ENCODE measurements at places on chromosomes 2 and 18. TPM values are rescaled to one million over a fixed set of nuclear protein-coding genes. Genes with fewer than 3 reads are reported as not detected.

GRCh38 chr2:99854236-99854852 is 288.0 kb downstream of the AFF3 start:
- DNase-seq, result no peak

DNA sequence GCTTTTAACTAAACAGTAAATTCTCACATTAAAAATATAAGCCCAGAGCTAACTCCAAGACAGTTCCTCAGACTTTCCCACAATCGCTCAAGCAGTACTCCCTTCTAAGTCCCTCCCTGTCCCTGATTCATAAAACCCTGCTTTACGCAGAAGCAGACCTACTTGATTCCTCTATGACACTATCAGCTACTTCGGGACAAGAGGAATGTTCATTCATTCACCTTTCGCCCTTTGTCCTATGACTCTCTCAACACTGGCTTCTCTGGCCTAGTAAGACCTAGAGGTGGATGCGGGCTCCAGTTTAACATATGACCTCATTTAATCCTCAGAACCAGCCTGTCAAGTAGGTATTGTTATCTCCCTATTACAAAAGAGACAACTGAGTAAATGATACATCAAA is 10.2 kb downstream of the LPIN2 start:
- no peak for DNase-seq

- DNase-seq, result no peak
Measured at GRCh38 chr2:3770724-3771415, 67.5 kb downstream of the DCDC2C start.

DNA sequence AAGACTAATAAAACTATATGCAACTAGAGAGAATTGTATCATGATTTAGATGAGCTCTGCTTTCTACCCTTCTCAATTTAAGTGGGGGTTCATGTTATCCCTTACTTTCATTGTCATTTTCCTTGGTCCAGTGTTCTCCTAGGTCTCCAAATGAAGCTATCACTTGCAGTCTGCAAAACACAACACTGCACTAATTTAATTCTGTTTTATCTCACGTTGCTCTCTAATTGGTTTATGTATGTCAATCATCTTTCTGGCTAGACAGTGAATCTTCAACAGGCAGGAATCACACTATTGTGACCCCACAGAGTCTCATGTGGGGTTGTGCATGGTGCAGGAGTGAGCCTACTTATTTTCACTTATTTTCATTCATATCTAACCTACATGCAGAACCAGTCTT is 348.3 kb upstream of the SYT4 start:
- DNase-seq, result no peak

DNA sequence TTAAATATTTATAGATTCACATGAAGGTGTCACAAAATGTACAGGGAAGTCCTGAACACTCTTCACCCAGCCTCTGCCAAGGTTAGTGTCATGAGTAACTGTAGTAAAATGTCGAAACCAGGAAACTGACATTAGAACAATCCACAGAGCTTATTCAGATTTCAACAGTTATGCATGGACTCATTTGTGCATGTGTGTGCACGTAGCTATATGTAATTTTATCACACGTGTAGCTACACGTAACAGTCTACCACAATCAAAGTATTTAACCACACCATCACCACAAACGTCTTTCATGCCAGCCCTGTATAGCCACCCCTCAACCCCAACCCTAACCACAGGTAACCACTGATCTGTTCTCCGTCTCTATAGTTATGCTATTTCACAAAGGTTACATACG is 211.7 kb upstream of the REV1 start:
- DNase-seq, result no peak

DNA sequence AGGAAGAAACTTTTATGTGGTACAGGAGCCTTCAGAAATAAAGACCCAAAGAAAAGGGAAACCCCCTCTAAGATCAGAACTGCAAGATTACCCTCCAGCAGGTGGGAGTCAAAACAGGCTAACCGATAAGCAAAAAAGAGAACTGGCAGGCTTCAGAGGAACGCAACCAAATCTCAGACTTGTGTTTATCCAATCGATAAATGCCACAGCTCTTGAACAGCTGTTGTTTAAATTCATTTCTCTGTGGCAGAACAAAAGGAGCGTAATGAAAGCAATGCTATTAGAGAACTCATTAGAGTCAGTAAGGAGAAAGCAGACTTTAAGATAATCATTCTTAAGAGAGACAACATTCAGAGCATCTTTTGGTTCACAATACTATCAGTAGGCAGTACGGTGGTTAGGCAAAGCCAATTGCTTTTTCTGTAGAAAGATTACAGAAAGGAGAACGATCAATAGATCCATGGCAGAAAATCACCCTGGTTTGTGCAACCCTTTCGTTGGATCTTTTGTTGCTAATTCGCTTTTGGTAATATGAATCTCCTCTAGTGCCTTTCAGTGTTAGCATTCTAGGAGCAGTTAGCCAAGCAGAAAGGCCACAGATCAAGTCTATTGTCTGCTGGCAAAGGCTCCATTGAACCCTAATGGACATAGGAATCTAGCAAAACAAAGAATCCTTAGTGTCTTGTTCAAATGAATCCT is 476.4 kb upstream of the CHST9 start:
- DNase-seq, result no peak

GRCh38 chr2:229633556-229633955 is 80.8 kb downstream of the DNER start:
- no peak for DNase-seq

- no peak for DNase-seq
Measured at GRCh38 chr2:232793271-232793670, 16.9 kb upstream of the KCNJ13 start.

- no peak for DNase-seq
Measured at GRCh38 chr2:239339726-239340601, 60.9 kb downstream of the HDAC4 start.

DNA sequence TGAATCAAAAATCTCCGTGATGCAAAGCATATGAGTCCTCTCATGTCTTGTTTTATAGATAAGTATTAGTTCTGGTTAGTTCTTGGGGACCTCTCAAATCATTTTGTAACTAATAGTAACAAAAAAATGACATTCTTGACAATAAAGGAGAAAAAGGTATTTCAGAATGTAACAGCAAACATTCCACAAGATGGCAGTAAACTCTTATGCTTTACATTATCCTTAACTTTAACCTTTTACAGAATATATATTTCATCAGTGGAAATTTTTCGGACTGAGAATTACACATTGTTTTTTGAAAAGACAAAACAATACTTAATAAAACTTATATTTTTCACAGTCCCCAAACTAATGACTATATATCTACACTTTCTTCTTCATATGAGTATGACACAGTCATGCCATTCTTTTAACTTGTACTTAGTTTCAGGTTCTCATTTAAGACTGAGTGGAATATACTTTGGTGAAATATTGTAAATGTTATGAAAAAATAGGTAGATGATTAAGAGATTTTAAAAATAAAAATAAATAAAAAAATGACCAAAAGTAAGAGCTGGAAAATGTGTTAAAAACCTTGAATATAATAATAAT is 142.9 kb upstream of the NXPH2 start:
- no peak for DNase-seq

DNA sequence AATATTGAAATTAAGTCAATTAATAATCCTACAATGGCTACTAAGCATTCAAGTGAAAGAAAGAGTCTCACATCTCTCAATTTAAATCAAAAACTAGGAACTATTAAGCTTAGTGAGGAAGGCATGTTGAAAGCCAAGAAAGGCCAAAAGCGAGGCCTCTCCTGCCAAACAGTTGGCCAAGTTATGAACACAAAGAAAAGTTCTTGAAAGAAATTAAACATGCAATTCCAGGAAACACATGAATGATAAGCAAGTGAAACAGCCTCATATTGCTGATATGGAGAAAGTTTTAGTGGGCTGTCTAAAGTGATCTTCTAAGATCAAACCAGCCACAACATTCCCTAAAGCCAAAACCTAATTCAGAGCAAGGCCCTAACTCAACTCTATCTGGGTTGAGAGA is 11.8 kb downstream of the RDH14 start:
- DNase-seq, result no peak

- no peak for DNase-seq
Measured at GRCh38 chr2:219511547-219512325, 2.5 kb upstream of the ASIC4 start.

- peak; percentile 59 for DNase-seq
Measured at GRCh38 chr2:85772019-85772745, 18.4 kb downstream of the ATOH8 start.

- no peak for DNase-seq
Measured at GRCh38 chr2:44580875-44581515, 219.2 kb downstream of the CAMKMT start.

The DQX1 gene
- 1.3 TPM for total RNA-seq

The CXCR1 gene
- total RNA-seq, result not detected

The LMAN2L gene
- total RNA-seq, result 18.1 TPM

The ZNF513 gene
- total RNA-seq, result 24.5 TPM

The RTP5 gene
- total RNA-seq, result not detected

The SLC5A7 gene
- not detected for total RNA-seq

The LHCGR gene
- total RNA-seq, result 0.31 TPM

The SKOR2 gene
- total RNA-seq, result 0.34 TPM
